ENCODE measurements at places on chromosomes 4 and X. TPM values are rescaled to one million over a fixed set of nuclear protein-coding genes. Genes with fewer than 3 reads are reported as not detected.

Gene NDST4
- total RNA-seq = not detected

Gene HPGD
- 7.3 TPM for total RNA-seq

Gene PDGFRA
- not detected for total RNA-seq

Gene SSX3
- not detected for total RNA-seq

Gene RNF212
- total RNA-seq = 3.5 TPM

GRCh38 chrX:19410259-19410658 lies 66.5 kb downstream of the PDHA1 start:
- H3K36me3 ChIP-seq = no peaks in the 10 kb centered on the region
- H3K4me1 ChIP-seq = no peaks in the 10 kb centered on the region
- DNase-seq = no peak
- peaks cover 3% of the 10 kb centered on the region for H3K27me3 ChIP-seq
- no peak overlapping the region for H3K4me3 ChIP-seq
- no peak overlapping the region for H3K27ac ChIP-seq

DNA sequence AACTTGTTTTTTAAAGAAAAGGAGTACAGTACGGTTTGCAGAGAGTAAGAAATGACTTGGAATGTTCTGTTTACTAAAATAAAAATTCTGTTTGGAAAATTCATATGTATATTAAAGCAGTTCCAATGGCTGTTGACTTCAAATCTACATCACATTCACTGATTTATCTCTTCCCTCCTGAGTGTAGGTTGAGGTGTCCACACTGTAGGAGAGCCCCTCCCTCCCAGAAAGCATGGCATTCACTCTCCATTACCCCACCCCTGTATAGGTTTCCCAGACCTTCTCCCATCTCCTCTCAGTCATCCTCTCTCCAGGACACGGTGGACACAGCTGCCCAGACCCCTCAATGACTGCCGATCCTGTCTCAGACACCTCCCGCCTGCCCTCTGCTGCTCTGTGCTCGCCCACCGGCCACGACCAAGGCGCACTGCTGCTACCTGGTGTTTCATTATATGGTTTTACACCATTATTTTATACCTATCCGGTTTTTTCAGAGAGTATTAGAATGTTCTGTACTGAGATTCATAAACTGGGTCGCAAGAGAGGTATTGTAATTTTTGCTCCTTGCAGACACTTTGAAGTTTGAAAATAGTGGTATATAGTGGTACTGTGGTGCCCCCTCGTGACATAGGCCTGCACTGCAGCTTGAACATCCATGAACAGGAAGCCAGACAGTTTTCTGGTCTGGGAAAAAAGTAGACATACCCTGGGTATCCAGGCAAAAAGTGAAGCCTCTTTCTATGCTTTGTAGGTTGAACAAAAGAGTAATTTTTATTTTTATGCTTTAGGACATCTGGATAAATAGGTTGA lies 38.8 kb upstream of the BEX4 start:
- H3K4me1 ChIP-seq = peaks cover 4% of the 10 kb centered on the region
- H3K27me3 ChIP-seq = peaks cover 4% of the 10 kb centered on the region
- no peak overlapping the region for H3K27ac ChIP-seq
- DNase-seq = peak; percentile 61

DNA sequence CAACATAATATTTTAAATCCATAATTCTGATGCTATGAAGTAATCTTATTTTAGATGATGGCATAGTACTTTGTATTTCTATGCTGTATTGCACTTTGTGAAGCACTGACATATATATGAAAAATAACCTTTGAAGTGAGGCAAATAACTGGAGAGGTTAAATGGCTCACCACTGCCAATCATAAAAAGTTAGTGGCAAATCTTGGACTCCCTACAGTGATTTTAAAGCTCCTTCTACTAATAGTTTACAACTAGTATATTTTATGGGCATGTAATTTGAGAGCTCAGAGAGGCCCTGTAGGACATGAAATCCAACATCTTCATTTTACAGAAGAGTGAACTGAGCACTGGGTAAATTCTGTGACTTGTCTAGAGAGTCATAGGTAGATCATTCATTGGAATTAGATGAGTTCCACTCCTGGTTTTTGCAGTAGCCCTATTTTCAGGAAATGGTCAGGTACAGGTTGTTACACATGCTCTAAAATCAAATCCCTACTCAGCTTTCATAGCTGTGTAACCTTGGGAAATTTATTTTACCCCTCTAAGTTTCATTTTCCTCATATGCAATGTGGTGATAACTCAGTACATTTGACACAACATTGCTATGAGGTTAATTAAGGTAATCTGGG lies 804 bp upstream of the GC start:
- H3K27me3 ChIP-seq = peaks cover 3% of the 10 kb centered on the region
- H3K4me3 ChIP-seq = no peak overlapping the region
- no peak for DNase-seq

DNA sequence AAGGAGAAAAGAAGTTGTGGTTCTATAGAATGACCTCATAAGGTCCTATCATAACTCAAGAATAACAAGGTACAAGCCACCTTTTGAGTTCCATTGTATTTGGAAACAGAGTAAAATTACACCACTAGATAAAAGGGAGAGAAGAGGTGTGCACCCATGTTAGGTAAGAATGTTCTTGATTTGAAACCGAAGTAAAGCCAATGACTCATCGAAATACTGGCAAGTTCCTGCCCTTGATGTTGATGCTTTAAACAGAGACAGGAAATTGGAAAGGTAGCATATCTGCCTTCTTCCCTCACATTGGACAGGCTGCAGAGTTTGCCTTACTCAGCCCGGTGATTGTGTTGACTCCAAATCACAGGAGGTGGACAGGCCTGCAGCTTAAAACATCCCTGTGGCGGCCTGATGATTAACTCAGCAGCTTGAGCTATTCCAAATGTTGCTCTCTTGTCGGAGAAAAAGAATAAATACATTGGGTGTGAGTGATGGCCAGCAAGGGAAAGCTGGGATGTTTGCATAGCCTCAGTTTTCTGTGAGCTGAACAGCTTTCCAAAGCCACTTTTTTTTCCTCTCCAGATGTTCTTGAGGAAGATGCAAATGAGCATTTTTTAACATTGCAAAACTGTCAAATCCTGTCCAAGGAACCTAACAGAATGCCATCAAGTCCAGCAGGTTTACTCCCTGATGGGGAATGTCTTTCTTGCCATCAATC lies 321.1 kb downstream of the NKX6-1 start:
- no peak for DNase-seq
- H3K36me3 ChIP-seq = no peaks in the 10 kb centered on the region
- H3K27me3 ChIP-seq = no peaks in the 10 kb centered on the region
- H3K27ac ChIP-seq = no peak overlapping the region
- no peak overlapping the region for H3K4me3 ChIP-seq

GRCh38 chr4:120070196-120070595 lies 3.5 kb upstream of the MAD2L1 start:
- peaks cover 31% of the 10 kb centered on the region for H3K4me1 ChIP-seq
- no peak overlapping the region for H3K4me3 ChIP-seq
- H3K27me3 ChIP-seq = no peaks in the 10 kb centered on the region
- no peak overlapping the region for H3K27ac ChIP-seq
- peaks cover 5% of the 10 kb centered on the region for H3K36me3 ChIP-seq

GRCh38 chr4:56388306-56388705 lies 1.0 kb upstream of the AASDH start:
- H3K4me3 ChIP-seq = peak overlapping the region; percentile 88
- no peaks in the 10 kb centered on the region for H3K27me3 ChIP-seq
- DNase-seq = no peak

DNA sequence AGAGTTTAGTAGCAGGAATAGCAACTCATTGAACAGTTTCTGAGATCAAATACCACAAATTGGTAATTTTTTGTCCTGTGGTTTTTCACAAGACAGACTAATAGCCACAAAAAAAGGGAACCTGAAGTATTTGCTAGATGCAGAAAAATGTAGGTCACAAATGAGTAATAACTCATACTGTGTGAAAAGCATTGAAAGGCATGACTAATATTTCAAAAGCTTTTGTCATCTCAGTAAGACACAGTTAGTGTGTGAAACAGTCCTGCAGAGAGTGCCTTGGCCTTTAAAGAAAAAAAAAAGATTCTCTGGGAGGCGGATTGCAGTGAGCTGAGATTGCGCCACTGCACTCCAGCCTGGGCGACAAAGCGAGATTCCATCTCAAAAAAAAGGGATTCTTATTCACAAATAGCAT lies 31.4 kb upstream of the SLC25A31 start:
- no peaks in the 10 kb centered on the region for H3K4me1 ChIP-seq
- DNase-seq = no peak
- no peak overlapping the region for H3K27ac ChIP-seq
- H3K4me3 ChIP-seq = no peak overlapping the region

- no peak for DNase-seq
- peaks cover 12% of the 10 kb centered on the region for H3K4me1 ChIP-seq
- no peaks in the 10 kb centered on the region for H3K27me3 ChIP-seq
- H3K27ac ChIP-seq = no peak overlapping the region
- no peak overlapping the region for H3K4me3 ChIP-seq
- H3K36me3 ChIP-seq = peaks cover 57% of the 10 kb centered on the region
Observed at GRCh38 chr4:98275145-98275544, 14.0 kb downstream of the RAP1GDS1 start.

- H3K4me3 ChIP-seq = no peak overlapping the region
- no peak for DNase-seq
- no peaks in the 10 kb centered on the region for H3K27me3 ChIP-seq
- no peak overlapping the region for H3K27ac ChIP-seq
- H3K4me1 ChIP-seq = no peaks in the 10 kb centered on the region
- no peaks in the 10 kb centered on the region for H3K36me3 ChIP-seq
Observed at GRCh38 chr4:181957088-181957487, 286.1 kb upstream of the TENM3 start.

GRCh38 chrX:45596188-45596808 lies 395.6 kb upstream of the DIPK2B start:
- H3K27me3 ChIP-seq = no peaks in the 10 kb centered on the region
- DNase-seq = no peak
- H3K4me3 ChIP-seq = no peak overlapping the region
- H3K4me1 ChIP-seq = no peaks in the 10 kb centered on the region

DNA sequence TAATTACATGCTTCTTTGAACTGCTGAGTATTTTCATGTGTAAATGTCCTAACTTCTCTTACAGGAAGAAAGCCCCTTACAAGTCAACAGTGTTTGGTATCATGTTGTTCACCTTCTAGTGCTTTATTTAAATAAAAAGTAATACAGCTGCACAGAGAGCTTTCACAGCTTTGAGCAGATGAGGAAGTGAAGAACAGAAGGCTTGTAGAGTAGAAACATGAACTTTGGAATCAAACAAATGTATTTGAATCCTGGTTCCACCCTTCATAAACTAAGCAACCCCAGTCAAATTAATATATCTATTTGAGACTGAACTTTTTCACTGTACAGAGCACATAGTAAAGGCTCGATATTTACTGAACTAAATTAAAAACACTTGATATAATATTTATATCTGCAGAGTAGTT lies 120.5 kb downstream of the CAMK2D start:
- H3K36me3 ChIP-seq = peaks cover 43% of the 10 kb centered on the region
- peaks cover 57% of the 10 kb centered on the region for H3K4me1 ChIP-seq
- no peaks in the 10 kb centered on the region for H3K27me3 ChIP-seq
- H3K27ac ChIP-seq = no peak overlapping the region
- H3K4me3 ChIP-seq = no peak overlapping the region

DNA sequence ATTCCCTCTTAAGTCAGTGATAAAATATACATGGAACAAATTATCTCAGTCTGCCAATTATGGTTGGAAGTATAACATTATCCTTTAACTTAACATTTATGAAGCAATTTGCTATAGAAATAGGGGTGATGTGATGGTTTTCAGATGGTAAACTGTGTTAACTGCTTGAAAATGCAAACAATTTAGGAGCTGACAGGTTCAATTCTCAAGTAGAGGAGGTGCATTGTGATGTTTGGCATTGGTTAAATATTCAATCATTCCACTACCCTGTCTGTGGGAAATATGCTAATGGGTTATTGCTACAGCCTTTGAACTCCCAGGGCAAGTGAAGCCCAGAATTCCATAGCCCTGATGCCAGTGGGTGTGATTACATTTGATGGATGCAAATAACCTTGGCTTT lies 243.4 kb upstream of the GK2 start:
- H3K4me1 ChIP-seq = no peaks in the 10 kb centered on the region
- H3K4me3 ChIP-seq = no peak overlapping the region
- no peak overlapping the region for H3K27ac ChIP-seq
- no peak for DNase-seq
- H3K27me3 ChIP-seq = no peaks in the 10 kb centered on the region
- H3K36me3 ChIP-seq = no peaks in the 10 kb centered on the region

DNA sequence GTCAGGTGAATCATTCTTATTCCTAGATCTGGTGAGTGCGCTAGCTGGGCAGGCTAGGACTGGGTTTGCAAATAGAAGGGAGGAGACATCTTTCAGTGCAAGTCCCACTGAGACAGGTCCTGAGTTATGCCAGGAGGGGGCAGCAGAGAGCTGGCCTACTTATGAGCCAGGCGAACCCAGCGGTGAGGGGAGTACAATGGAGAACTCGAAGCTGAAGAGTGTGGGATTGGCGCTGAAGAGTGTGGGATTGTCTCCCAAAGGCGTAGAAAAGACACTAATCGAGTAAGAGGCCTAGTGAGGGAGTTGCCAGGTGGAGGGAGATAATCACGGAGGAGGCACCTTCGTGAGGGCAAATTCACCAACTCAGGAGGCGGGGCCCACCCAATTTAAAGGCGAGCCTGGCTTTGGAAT lies 91.7 kb upstream of the CXorf66 start:
- no peaks in the 10 kb centered on the region for H3K27me3 ChIP-seq
- no peak overlapping the region for H3K27ac ChIP-seq
- peaks cover 2% of the 10 kb centered on the region for H3K4me1 ChIP-seq
- H3K36me3 ChIP-seq = no peaks in the 10 kb centered on the region
- peak; percentile 52 for DNase-seq

GRCh38 chrX:43861750-43862149 lies 20.5 kb downstream of the MAOB start:
- H3K27me3 ChIP-seq = no peaks in the 10 kb centered on the region
- H3K27ac ChIP-seq = no peak overlapping the region
- no peaks in the 10 kb centered on the region for H3K36me3 ChIP-seq
- DNase-seq = no peak
- H3K4me3 ChIP-seq = no peak overlapping the region
